ENCODE measurements at places on chromosomes 7 and 10. TPM values are rescaled to one million over a fixed set of nuclear protein-coding genes. Genes with fewer than 3 reads are reported as not detected.
A peak's percentile ranks its signal among the peaks of the same experiment; 100 is the strongest.

The WDFY4 gene
- polyA plus RNA-seq, result 2.1 TPM

DNA sequence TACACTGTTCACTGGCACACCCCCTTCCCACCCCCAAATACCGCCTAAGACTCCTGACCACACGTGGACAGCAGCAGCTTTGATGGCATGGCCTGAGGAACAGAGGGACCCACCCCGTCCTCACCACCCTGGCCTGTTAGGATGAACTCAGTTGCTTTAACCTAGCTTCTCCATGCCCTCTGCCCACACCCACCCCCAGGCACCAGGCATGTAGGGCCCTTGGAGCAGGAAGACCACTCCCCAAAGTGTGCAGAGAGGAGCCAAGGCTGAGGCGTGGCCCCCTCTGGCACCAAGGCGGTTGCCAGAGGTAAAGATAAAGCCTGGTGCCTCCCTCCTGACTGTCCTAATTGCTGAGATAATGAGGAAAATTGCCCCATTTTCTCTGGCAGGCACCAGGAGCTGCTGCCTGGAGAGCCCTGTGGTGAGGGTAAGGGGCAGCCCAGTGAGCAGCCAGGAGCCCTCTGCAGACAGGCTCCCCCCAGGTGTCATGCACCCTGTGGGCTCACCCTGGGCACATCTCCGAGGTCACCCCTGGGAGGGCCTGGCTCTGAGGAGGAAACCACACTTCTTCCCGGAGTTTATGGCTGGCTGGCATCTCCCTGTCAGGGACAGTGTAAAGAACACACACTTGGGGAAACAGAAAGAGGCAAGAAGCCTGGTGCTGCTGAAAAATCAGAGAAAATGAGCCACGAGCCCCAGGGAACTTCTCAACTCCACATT lies 47.7 kb downstream of the LRRC20 start:
- DNase-seq, result no peak

GRCh38 chr10:46514431-46514861 lies 42.0 kb downstream of the GPRIN2 start:
- no peak for DNase-seq

GRCh38 chr7:68504716-68505115 lies 1093.6 kb upstream of the AUTS2 start:
- DNase-seq, result no peak

- peak; percentile 30 for DNase-seq
These were observed 64.0 kb downstream of the CSGALNACT2 start for GRCh38 chr10:43202224-43202656.

GRCh38 chr7:91089382-91089963 lies 174.8 kb upstream of the FZD1 start:
- DNase-seq, result peak; percentile 63

GRCh38 chr10:93384006-93384405 lies 98.1 kb downstream of the MYOF start:
- no peak for DNase-seq

The UCN3 gene
- polyA plus RNA-seq, result 1.1 TPM

DNA sequence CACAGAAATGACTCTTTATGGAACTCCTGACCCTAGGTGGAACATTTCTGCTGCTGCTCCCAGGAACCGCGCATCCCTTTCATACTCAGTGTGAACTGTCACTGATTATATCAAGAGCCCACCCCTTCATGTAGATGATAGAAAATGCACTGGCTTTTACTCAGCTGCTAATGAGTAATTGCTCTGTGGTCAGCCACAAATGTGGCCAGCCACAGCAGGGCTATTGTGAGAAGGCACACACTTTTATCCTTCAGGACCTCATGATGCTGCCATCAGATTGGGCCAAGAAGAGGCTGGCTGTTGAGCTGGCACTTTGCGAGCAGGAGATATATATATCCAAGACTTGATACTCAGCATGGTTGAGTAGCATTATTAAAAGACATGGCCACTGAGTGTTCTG lies 124.7 kb downstream of the CFAP58 start:
- no peak for DNase-seq

DNA sequence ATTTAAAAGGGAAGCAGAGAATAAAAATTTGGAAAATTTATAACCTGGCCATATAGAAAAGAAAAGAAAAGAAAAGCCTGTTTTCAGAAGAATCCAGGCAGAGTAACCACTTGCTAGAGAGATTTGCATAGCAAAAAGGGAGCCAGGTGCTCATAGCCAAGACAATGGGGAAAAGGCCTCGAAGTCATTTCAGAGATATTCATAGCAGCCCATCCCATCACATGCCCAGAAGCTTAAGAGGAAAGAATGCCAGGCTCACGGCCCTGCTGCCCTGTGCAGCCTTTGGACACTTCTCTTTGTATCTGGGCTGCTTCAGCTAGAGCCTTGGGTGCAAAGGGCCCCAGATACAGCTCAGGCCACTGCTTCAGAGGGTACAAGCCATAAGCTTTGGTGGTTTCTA lies 159.8 kb downstream of the CCDC7 start:
- no peak for DNase-seq

GRCh38 chr10:12156367-12157123 lies 27.1 kb downstream of the SEC61A2 start:
- no peak for DNase-seq

GRCh38 chr10:110275128-110275729 lies 29.5 kb downstream of the SMNDC1 start:
- DNase-seq, result no peak

The SORCS3 gene
- polyA plus RNA-seq, result 0.03 TPM

- no peak for DNase-seq
These were observed 13.4 kb upstream of the CARD11 start for GRCh38 chr7:3057066-3057420.

DNA sequence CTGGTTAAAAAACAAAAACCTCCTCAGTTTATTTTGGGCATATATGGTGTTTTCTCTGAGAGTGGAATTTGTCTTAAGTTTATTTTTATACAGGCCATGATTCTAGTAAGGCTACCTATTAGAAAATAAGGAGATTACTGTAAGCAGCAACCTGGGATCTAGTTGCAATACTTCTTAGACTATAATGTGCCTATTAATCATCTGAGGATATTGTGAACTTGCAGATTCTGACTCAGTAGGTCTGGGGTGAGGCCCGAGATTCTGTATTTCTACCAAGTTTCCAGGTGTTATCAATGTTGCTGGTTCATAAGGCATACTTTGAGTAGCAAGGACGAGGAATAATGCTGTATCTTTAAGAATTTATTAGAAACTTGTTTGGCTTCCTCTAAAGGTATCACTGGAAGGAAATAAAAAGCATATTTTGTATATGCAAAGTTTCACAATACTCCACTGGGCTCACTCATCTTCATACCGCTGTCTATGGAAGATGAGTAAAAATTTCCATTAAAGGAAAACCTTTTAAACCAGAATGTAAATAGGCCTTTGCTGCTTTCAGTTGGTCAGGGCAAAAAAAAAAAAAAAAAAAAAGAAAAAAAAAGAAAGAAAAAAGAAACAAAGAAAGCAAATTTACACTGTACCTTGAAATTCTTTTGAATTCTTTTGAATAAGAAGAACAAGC lies 105.8 kb downstream of the BMPER start:
- no peak for DNase-seq

DNA sequence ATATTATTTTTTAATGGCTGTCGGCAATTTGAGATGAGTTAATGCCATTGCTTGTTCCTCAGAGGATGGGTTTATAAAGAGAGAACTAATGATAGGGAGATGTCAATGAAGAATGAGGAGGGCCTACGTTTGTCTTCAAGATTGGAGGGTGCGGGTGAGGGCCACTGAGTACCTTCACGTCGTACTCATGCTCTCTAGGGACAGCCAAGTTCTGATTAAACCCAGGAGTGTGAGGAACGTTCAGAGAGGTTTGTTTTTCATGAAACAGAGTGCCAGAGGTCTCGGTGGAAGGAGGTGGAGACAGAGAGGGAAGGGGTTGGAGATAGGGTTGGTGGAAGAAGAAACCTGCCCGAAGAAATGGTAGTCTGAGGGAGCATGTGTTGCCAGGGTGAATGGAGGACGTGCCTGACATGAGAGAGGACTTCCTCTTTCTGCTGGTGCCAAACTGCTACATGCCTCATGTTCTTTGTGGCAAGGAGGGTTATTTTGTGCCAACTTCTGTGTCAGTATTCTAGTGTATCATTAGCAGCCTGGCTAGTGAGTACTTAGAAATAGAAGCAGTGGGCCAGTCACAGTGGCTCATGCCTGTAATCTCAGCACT lies 8.9 kb downstream of the DHTKD1 start:
- DNase-seq, result no peak

- no peak for DNase-seq
These were observed 49.1 kb upstream of the EEPD1 start for GRCh38 chr7:36103837-36104561.

DNA sequence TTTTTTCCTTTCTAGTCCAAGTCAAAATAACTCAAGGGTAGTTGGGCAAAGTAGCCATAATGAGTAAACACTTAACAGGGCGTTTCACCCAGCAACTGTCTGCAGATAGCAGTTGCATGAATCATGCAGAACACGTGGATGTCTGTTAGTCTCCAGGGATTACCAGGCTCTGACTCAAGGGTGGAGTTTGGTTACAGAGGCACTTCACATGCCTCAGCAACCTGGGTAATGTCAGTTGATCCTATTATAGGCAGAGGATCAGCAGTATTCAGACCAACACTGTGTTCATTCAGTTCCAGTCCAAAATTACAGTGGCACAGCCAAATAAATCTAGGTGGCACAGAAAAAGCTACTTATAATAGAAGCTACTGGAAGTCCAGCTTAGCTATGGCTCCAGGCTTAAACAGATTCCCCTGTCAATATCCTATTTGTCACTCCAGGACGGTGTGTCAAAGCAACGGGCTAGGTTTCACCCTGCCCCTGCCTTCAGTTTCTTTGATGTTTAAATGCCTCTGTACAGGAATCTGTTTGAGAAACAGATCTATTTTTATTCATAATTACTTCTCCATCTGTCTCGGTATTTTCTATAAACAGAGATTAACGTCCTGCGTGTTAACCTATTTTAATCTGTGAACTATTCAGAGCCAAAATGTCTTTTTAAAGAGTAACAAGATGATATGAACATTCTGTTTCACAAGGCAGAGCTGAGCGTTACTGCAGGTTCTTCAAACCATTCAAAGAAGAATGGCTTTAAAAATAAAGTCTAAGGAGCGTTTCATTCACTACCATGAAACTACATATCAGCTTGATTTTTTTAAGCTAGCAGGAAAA lies 162.6 kb upstream of the AKR1E2 start:
- peak; percentile 20 for DNase-seq

GRCh38 chr10:127921753-127922145 lies 14.8 kb downstream of the PTPRE start:
- DNase-seq, result no peak

DNA sequence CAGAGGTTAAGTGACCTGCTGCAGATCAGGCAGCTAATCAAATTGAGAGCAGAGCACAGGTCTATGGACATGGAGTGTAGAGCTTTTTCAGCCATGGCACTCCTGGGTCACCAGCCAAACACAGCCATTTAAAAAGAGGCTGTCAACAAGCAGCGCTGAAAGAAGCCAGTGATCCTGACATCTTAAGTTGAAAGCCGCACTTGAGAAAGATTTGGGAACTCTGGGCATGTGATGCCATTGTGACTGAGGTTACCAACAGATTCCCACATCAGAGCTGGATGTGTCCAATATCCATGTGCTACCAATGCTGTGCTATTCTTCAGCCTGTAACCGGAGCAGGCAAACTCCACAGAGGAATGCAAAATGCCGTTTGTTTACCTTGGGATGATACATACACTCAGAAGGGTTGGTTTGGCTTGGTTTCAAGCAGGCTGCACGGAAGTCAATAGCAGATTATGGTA lies 56.2 kb upstream of the ABLIM1 start:
- no peak for DNase-seq

DNA sequence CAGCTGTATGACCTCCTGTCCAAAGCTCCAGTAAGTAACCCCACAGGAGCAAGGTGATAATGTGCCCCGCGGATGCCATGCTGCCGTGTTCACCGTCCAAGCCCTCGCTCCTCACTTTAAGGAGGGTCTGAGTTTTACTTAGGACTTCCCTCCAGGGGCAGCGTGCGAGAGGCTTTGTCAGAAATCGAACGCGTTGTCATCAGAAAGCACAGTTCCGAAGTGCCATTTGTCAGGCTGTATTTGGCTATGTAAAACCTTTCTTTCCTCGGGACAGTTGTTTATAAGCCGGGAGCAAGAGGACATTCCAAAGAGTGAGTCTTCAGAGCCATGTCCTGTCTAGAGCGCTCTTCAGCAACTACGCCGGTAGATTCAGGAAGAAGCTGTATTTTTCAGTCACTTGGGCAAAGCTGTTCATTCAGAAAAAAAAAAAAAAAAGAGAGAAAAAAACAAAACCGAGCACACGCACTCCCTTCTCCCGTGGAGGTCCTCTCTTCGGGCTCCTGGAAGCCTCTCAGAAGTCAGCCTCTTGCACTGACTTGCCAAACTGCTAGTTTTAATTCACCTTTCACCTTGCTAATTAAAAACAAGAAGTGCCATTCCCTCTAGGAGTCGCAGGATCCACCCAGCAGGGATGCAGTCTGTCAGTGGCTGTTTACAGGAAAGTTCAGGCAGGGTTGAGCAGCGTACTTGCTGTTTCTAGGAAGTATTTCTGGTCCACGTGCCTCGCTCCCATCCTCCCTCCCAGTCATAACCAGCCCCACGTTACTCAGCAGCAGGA lies at the start of gene SEMA3E:
Gene SEMA3E (minus strand): TSS at position 676 of the 778 bp plus-strand sequence.
- peak; percentile 52 for DNase-seq

- DNase-seq, result no peak
These were observed 1.0 kb upstream of the PAX2 start for GRCh38 chr10:100744136-100744986.

- DNase-seq, result no peak
These were observed 10.9 kb upstream of the KIAA1549 start for GRCh38 chr7:138992052-138992531.

The ADCYAP1R1 gene
- polyA plus RNA-seq, result 1.5 TPM

The UBE3C gene
- 42.1 TPM for polyA plus RNA-seq

DNA sequence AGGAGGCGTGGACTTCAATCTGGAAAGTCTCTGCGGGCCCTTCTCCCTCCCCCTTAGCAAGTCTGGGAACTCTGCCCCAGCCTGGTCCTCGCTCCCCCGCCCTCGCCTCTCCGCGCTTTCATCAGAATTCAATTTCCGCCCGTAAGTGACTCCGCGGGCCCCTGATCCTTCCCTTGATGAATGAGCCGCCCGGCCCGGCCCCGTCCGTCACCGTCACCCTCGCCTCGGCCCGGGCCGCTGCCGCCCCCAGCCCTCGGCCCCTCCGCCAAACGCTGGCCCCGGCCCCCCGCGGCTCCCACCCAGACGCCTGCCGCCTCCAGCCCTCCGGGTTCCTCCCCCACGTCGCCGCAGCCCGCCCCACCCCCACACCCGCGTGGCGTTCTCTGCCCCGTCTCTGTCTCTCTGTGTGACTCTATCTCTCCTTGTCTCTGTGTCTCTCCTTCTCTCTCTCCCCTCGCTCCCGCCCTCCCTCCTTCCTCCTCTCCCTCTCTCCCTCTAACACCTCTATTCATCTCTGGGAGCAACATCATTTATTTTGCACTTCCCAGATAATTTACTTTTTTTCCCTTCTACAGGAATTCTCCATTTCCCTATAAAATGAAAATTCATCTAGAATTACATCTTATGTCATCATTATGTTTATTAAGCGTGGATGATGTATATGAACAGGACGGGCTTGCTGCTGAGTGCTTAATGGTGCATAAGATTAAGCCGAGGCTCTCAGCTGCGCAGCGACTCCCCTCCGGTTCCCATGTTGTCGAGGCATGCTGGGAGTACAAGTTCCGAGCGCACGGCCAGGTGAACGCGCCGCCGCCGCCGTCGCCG lies 91.2 kb upstream of the PAX2 start:
- DNase-seq, result peak; percentile 84

The FAM20C gene
- polyA plus RNA-seq, result 37.9 TPM

The OPN4 gene
- not detected for polyA plus RNA-seq
